ENCODE measurements at places on chromosomes 12 and 14.
A peak's percentile ranks its signal among the peaks of the same experiment; 100 is the strongest.

GRCh38 chr12:59067083-59067482 is 146.8 kb upstream of the LRIG3 start:
- DNase-seq, result peak; percentile 85

DNA sequence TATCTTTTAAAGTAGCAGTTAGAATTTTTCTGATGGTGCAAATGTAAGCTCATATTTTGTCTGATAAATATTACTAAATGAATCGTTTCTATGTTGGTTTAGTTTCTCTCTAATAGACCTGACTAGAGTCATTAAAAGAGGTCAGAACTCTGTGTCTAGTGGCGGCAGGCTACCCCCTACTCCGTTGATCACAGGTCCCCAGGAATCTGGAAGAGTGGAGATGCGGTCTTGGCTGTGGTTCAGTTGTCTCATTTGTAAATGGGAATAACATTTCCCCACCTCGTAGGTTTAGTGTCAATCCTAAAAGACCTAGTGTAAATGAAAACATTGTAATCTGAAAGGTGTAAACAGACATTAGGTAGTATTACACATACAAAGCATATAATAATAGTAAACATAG is 4.7 kb upstream of the FOXJ2 start:
- no peak for DNase-seq

- no peak for DNase-seq
These were observed 48.8 kb upstream of the LTBP2 start for GRCh38 chr14:74660863-74661262.

- no peak for DNase-seq
These were observed 56.6 kb downstream of the SLC2A13 start for GRCh38 chr12:40049268-40049667.

DNA sequence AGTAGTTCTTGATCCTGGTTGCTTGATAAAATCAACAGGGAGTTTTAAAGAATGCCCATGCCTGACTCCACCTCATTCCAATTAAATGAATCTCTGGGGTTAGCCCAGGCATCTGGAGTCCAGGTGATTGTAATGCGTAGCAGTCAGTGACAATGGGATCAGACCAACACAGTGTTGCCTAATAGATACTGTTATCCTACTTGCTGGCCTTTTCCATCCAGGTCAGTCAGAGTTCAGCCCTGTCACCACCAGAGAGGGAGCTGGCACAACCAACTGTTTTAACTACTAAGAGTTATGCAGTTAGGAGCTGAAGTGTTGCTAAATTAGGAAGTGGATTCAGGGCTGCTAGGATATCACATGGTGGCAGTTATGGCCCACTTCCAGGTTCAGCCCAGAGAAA is 107.1 kb downstream of the GPR135 start:
- peak; percentile 86 for DNase-seq
